NCI-H524 (cell line): ENCODE measurements at places on chromosomes 2 and 18.
A peak's percentile ranks its signal among the peaks of the same experiment; 100 is the strongest.

- no peak for DNase-seq
Measured at GRCh38 chr2:176115883-176116813, at the start of gene HOXD10. HOXD10 (plus strand) TSS chr2:176116778; CDS start chr2:176116834, 56 bp downstream.

DNA sequence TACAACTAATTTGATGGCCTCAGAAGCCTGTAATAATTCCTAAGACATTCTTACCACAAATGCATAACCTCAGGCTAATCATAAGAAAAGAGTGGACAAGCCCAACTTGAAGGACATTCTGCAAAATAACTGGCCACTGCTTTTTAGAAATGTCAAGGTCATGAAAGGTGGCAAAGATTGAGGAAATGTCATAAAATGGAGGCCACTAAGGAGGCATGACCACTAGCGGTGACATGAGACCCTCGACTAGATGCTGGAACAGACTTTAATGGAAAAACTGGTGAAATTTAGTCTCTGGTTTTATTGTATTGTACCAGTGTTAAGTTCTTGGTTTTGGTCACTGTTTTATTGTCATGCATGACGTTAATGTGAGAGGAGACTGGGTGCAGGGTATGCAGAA lies 78.6 kb downstream of the SP3 start:
- DNase-seq, result no peak

GRCh38 chr2:238784671-238785527 lies 63.0 kb upstream of the TWIST2 start:
- DNase-seq, result peak; percentile 41

GRCh38 chr2:172049567-172050120 lies 35.7 kb upstream of the DLX1 start:
- DNase-seq, result no peak

- no peak for DNase-seq
Measured at GRCh38 chr2:56267415-56267788, 83.6 kb downstream of the CCDC85A start.

GRCh38 chr2:197251163-197251562 lies 59.4 kb downstream of the ANKRD44 start:
- no peak for DNase-seq

GRCh38 chr2:85326406-85327159 lies 1.2 kb downstream of the TGOLN2 start:
- no peak for DNase-seq

DNA sequence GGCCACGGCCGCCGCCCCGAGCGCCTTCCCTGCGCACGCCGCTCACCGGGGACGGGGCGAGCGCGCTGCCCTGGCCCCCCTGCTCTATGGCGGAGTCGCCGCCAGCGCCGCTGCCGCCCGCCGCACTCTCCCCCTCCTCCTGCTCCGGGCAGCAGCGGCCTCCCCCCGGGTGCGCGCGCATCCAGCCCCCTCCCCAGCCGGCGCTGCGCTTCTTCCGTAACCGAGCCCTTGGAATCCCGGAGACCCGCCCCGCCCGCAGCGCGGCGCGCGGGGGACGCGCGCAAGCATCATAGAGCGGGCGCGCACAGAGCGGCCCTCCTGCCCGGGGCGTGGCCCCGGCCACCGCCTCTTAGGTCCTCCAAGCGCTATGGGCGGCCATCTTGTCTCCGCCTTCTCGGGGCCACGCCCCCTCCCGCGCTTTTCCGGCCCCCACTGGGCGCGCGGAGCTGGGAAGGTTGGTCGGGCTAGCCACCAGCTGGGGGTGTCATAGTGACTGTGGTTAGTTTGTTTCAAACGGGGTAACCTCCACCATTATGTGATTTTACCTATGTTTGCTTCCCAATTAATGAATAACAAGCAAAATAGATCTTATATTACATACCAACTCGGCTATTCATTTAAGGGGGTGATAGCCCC lies at the start of gene MBD2:
TSS of gene MBD2 (minus strand) at position 291 of the 636 bp plus-strand sequence. CDS start at position 181, 110 bp downstream.
- DNase-seq, result peak; percentile 97

GRCh38 chr2:53173698-53174455 lies 593.7 kb upstream of the CHAC2 start:
- DNase-seq, result no peak

DNA sequence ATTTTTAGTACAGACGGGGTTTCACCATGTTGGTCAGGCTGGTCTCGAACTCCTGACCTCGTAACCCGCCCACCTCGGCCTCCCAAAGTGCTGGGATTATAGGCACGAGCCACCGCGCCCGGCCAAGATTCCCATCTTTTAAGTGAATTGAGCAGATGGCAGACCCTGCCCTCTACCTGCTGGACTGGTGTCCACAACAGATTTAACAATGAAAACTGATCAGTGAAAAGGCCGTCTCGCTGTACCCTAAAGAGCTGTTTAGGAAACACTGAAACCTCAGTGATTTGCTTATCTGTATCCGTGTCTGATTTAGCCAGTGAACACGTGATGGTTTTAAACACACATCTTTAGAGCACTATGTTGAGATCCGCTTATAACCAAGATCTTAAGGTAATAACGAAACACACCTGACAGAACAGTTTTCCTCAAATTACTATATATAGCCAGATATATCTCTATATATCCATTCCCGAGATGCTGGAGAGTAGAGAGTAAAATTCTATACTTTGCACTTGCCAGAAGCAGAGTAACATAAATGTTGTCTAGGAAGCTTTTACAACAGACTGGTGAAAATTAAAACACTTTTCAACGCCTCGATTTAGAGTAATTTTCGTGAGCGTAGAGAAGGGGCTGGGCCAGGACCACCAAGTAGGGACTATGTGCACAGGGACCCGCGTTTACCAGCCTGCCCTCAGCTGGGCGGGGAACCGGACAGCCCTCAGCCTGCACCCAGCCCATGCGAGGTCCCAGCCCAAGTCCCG lies 594 bp downstream of the FAM161A start:
- DNase-seq, result peak; percentile 65

GRCh38 chr18:46418663-46419260 lies 238.3 kb downstream of the LOXHD1 start:
- no peak for DNase-seq

DNA sequence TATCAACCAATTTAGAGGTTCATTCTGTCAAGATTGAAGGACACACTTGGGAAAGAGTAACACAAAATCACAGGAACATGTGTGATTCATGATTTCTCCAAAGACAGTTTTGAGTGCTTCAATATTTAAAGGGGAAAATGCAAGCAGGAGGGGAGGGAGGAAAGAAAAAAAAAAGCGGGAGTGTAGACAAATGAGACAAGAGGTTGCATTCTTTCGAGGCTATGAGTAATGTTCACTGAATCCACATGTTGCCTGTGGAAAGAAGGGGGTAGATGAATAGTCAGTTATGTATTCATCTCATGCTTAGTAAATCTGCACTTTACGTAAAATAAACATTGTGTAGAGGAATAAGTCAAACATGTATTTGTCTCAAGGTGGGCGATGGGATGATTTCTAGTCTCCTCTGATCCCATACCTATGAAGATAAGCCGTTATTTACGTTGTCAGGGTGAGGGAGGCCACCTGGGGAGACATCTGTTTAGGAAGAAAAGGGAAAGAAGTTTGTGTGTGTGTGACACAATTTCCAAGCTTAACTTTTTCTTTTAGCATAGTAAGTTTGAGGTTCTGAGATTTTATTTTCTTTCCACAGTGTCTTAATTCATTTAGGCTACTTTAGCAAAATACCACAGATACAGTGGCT lies 211.0 kb upstream of the ZC3H15 start:
- no peak for DNase-seq

GRCh38 chr18:61209801-61210200 lies 123.4 kb upstream of the CDH20 start:
- no peak for DNase-seq

GRCh38 chr2:233244818-233245217 lies 6.7 kb upstream of the ATG16L1 start:
- DNase-seq, result no peak

GRCh38 chr2:106530866-106531265 lies 43.7 kb downstream of the CD8B2 start:
- DNase-seq, result no peak

DNA sequence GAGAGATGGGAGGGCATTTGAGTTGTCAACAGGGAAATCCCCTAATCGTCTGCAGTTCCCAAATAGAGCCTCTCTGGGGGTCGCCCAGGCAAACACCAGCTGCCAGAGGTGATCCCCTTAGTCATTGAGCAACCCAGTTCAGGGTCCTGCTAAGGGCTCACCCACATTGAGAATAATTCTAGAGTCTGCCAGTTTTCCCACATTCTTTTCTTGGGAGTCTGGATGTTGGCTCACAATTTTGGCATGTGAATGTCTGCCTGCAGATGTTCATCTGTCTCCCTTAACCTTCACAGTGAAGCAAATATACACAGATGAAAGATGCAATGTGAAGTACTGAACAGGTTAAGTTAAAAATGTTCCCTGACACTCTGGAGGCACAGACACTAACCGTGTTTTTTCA lies 11.4 kb upstream of the SMIM21 start:
- DNase-seq, result no peak

GRCh38 chr2:197804758-197805714 lies 643 bp downstream of the PLCL1 start:
- peak; percentile 18 for DNase-seq

- no peak for DNase-seq
Measured at GRCh38 chr2:3312576-3313345, 64.9 kb downstream of the EIPR1 start.

DNA sequence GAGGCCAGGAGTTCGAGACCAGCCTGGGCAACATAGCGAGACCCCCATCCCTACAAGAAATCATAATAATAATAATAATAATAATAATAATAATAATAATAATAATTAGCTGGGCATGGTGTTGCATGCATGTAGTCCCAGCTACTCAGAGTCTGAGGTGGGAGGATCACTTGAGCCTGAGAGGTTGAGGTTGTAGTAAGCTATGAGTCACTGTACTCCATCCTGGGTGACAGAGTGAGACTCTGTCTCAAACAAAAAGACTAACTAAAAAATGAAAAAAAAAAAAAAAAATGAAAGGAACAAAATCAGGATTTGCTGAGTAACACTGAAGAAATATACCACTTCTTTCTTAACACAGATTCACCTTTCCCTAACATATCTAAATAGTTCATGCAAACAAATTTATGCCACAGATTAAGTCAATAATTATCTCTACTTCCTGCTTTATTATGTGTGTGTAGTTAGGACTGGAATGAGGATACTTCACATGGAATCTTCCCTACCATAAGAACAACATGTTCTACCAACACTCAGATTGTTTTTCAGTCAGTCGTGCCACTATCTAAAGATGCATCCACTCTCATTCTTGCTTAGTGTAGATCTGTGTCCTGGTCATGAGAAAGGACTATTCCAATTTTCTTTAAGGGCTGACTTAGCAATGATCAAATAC lies 928.7 kb downstream of the SLC4A3 start:
- DNase-seq, result no peak

GRCh38 chr18:65922103-65922502 lies 171.3 kb downstream of the CDH7 start:
- DNase-seq, result no peak

DNA sequence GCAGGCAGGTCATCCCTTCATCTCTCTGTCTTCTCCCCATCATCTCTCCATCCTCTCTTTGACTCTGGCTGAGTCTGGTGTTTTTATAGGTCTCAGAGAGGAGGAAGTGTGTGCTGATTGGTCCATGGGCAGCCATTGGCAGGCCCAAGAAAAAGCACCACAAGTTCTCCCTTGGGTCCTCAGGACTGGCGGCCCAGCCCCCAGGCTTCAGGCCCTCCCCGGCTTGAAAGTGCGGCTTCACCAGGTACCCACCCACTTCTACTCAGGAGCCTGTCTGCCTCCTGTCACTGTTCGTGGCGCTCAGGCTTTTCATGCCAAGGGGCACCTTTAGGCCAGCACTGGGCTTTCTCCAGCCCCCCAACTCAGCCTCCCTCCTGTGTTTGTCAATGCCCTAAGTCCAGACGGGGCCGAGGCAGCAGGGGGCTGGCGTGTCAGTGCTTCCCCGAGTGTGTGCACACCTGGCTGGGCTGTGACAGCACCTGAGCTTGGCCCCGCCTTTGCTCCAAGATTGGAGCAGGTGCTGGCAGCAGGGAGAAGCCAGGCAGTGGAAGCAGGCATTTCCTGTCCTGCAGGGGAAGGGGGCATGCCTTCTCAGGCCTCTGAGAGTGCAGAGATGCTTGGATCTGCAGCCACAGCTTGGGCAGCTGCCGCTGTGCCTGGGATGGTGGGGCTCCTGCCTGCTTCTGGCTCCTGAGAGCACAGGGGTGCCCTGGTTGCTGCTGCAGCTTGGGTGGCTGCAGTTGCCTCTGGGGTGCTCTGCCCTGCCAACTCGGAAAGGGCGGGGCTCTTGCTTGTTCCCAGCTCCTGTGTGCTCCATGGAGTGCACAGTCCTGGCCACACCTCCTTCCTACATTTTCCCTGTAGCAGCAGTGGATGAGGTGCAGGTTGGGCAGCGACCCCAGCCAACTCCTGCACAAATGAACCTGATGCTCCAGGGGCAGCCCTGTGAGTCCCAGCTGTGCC lies 34.1 kb downstream of the FBXO48 start:
- no peak for DNase-seq

- no peak for DNase-seq
Measured at GRCh38 chr2:180057706-180058412, 50.8 kb upstream of the CWC22 start.

DNA sequence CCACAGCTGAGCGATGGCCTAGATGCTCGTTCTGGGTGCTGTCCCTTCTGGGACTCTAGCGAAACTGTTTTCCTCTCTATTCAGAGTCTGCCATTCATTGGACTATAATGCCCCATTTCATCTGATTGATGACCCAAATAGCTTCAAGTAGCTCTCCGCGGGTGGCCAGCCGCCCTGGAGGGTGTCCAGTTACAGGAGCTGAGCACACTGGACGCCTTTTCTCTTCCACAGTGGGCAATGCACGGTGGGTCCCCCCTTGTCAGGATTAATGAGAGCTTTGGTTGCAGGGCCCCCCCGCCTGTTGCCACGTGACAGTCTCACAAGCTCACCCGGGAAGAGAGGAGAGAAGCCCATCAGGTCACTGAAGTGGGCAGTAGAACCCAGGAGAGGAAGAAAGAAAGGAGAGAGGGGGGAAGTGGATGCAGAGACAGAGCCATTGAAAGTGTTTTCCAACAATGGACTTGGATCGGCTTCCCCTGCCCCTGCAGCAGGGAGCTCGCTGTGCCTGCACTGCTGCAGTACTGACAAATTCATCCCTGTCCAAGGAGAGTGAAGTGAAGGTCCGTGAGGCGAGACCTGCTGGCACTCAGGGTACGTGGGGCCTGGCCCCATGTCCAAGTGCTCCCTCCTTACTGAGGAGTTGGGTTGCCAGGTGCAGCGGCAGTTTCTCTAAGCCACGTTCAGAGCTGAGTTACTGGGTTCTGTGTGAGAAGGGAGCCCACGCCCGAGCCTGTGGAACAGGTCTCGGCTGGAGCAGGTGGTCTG lies 44.8 kb downstream of the DIPK1C start:
- DNase-seq, result peak; percentile 8

DNA sequence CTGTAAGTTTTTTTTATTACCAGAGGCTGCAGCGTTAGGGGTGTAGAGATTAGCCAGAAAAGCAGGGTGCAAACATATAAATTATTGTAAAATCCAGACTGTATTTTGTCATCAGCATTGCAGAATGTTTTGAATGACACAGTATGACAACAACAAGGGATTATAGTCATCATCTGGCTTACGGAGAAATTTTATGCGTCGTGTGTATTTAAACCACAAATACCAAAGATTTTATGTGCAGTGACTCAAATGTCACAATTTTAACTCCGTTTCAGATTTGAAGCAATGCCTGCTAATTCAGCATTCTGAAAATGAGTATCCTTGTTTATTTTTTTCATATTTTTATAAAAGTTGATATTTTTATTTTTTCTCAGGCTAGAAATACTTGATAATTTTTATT lies 19.4 kb upstream of the TMX3 start:
- DNase-seq, result no peak
